ENCODE measurements at places on chromosomes 7 and 10.

- H3K36me3 ChIP-seq = no peaks in the 10 kb centered on the region
- no peak overlapping the region for H3K27ac ChIP-seq
- no peak overlapping the region for H3K4me3 ChIP-seq
- no peaks in the 10 kb centered on the region for H3K27me3 ChIP-seq
Observed at GRCh38 chr7:106640368-106641141, 20.4 kb downstream of the CCDC71L start.

DNA sequence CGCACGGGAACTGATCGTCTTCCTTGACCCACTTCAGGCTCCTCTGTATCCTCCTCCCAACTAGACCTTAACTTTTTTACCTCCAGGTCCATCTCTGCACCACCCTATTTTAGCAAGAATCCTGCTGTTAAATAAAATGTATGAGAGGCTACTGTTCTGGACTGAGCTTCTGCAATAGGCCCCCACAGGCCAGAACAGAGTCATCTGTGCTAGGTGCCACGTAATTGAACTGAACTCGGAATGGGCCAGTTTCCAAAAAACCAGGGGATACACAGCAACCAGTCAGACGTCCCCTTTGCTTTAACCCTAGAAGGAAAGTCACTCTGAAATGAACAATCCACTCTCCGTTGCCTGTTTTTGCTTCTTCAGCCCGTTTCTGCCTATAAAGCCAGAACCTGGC, 71.3 kb downstream of the CHST15 start:
- no peak for DNase-seq
- H3K4me1 ChIP-seq = no peaks in the 10 kb centered on the region
- H3K27ac ChIP-seq = no peak overlapping the region
- H3K36me3 ChIP-seq = no peaks in the 10 kb centered on the region
- no peaks in the 10 kb centered on the region for H3K27me3 ChIP-seq
- no peak overlapping the region for H3K4me3 ChIP-seq

GRCh38 chr7:149753375-149754233, 19.8 kb downstream of the ZNF467 start:
- H3K27me3 ChIP-seq = no peaks in the 10 kb centered on the region
- no peak for DNase-seq
- H3K4me1 ChIP-seq = peaks cover 9% of the 10 kb centered on the region
- H3K36me3 ChIP-seq = no peaks in the 10 kb centered on the region
- no peak overlapping the region for H3K27ac ChIP-seq

DNA sequence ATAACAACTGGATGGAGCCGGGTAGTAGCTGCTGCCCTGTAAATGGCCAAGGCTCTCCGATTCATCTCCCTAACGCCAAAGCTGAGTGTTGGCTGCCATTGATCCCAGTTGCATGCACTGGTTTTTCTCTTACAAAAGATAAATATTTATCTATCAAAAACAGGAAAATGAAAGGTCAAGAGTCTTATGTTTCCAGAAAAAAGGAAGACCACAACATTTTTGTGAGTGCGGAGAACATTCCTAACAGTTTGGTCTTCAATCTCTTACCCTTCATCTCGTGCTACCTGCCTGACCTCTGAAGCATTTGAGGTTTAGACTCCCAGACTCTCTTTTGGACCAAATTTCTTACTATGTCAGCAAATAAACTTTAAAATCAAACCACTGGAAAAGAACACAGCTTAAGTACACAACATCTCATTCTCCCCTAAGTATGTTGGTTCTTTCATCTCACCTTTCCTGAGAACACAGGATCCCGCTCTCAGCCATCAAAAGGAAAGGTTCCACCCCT, 61.6 kb downstream of the SORBS1 start:
- no peaks in the 10 kb centered on the region for H3K27me3 ChIP-seq
- H3K4me3 ChIP-seq = no peak overlapping the region
- peaks cover 9% of the 10 kb centered on the region for H3K36me3 ChIP-seq
- DNase-seq = no peak

DNA sequence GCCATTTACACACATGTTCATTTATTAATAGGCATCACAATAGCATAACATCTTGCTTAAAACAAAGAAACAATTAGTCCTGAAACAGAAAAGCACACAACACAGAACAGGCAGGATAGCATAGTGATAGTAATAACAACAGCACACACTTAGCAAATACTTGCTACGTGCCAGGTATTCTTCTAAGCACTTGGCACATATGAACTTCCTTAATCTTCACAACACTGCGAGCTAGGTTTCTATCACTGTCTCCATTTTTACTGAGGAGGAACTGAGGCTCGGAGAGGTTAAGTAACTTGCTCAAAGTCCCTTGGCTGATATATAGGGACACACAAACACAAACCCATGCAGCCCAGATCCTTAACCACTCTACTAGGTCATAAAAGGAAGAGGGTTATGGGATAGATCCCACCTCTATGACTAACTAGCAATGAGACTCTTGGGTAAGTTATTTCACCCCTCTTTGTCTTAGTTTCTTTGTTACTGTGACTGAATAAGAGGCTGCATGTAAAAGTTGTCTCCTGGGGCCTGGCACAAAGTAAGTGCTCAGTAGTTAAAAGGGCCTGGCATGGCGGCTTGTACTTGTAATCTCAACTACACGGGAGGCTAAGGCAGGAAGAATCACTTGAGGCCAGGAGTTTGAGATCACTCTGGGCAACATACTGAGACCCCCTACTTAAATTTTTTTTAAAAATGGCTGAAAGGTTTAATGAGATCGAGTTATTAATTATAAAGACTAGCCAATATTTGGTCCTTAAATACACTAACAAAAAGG, 181.0 kb upstream of the RHOBTB1 start:
- DNase-seq = no peak
- no peaks in the 10 kb centered on the region for H3K36me3 ChIP-seq
- no peaks in the 10 kb centered on the region for H3K4me1 ChIP-seq
- no peaks in the 10 kb centered on the region for H3K27me3 ChIP-seq

GRCh38 chr10:97547962-97548361, 24.6 kb upstream of the ANKRD2 start:
- H3K27me3 ChIP-seq = no peaks in the 10 kb centered on the region
- no peak for DNase-seq
- peaks cover 47% of the 10 kb centered on the region for H3K4me1 ChIP-seq
- no peak overlapping the region for H3K4me3 ChIP-seq
- H3K36me3 ChIP-seq = no peaks in the 10 kb centered on the region

DNA sequence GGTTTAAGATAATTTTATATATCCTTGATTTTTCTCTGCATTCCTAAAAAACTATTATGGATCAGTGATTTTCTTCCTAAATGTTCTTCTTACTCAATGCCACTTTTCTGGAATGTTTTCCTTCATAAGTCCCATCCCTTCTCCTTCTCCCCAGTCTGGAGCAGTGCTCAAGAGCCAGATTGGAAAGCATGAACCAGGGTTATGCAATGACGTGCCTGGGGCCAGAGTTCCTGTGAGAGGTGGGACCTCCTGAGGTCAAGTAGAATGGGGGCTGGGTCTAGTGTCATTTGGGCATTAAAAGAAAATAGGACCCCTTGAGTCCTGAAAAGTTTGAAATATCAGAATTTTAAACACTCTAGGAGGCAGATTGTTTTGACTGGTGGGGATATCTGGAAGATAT, 132.0 kb upstream of the NPY start:
- H3K27ac ChIP-seq = no peak overlapping the region
- H3K4me3 ChIP-seq = no peak overlapping the region
- no peaks in the 10 kb centered on the region for H3K36me3 ChIP-seq
- no peaks in the 10 kb centered on the region for H3K4me1 ChIP-seq
